ENCODE measurements at places on chromosomes 11 and 22.

DNA sequence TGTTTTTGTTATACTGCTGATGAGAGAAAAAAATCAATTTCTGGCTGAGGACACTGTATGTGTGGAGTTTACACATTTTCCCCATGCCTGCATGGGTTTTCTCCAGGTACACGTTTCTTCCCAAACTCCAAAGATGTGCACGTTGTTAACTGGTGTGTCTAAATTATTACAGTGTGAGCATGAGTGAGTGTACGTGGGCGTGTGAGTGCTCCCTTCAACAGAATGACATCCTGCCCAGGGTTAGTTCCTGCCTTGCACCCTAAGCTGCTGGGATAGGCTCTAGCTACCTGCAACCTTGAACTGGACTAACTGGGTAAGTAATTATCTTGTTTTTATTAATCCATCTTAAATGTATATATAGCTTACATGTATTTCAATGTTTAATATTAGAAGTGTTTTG is 5.5 kb downstream of the NPAT start:
- no peak for DNase-seq

DNA sequence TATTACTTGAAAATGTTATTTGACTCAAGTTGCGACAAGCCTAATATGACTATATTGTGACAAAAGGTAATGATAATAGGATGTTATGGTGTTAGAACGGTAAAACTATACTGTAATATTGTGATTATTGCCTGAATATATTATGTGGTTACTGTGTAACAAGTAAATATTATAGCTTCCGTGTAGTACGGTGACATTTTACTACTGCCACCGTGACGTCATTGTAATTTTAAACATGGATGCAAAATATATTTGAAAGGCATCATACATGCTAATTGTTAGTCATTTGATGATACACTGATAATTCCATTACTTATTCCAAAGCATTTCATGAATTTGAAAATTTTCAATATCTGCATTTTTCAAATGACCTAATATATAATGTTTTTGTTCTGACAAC is 2.5 kb downstream of the ELP4 start:
- DNase-seq = no peak

- peak; percentile 63 for DNase-seq
These were observed 143.0 kb downstream of the TMEM135 start for GRCh38 chr11:87180742-87181141.

- no peak for DNase-seq
These were observed 6.4 kb downstream of the OR52A5 start for GRCh38 chr11:5131584-5132335.

- peak; percentile 67 for DNase-seq
These were observed at the start of gene TRIM22 for GRCh38 chr11:5689551-5689983. Gene TRIM22, plus strand, starts transcription at chr11:5689790. Its CDS starts 6,443 bp downstream, at chr11:5696233.

DNA sequence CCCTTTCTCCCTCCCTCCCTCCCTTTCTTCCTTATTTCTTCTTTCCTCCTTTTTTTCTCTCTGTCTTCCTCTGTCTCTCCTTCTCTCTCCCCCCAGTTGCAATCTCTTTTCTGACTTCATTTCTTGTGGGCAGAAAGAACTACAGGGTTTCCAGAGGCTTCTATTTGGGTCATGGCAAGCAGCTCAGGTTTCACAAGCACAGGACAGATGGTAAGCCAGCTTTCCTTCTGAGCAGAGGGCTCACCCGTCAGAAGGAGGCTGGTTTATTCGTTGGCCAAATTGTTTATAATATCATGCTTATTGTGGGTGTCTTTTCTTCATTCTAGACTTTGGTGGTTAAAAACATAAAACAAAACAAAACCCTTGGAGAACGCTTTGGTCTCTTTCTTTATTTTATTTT is 58.9 kb upstream of the CLMP start:
- DNase-seq = peak; percentile 73

GRCh38 chr22:45477366-45478107 is 25.1 kb upstream of the FBLN1 start:
- DNase-seq = no peak

DNA sequence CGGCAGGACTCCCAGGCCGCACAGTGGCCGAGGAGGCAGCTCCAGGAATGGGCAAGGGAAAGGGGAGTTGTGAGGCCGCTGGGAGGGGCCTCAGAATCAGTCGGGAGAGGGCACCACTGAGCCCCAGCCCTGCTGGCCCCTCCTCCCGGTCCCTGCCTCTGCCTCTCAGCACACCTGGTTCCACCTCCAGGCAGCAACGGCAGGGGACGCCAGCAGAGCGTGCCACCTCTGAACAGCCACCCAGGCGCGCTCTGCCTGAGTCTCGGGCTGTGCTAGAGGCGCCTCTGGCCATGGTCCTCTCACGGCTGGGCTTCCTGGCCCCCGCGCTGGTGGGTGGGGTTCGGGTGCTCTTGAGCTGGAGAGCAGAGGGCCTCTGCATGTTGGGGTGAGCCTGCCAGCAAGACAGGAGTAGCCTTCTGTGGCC is 33.0 kb downstream of the MOB2 start:
- no peak for DNase-seq

GRCh38 chr11:87972133-87972532 is 203.1 kb downstream of the RAB38 start:
- no peak for DNase-seq

- DNase-seq = no peak
These were observed 88.0 kb upstream of the SYT13 start for GRCh38 chr11:45374130-45374529.

DNA sequence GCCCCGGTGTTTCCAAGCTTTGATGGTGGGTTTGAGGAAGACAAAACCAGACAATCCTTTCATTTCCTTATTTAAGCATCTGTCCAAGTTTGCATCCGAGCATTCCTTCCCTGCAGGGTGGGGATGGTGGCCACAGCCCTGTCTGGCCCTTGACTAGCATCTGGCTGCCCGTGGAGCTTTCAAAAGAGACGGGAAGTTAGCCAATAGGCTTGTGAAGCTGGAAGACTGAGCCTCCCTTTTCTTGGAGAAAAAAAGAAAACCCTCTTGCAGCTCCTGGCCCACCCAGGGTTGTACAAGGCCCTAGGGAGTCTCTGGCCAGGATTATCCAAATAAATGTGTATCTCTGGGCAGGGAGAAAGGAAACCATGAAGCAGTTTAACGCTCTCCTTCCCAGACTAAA is 60.6 kb downstream of the MICAL2 start:
- DNase-seq = peak; percentile 90

GRCh38 chr11:62842171-62842741 is 2.9 kb upstream of the WDR74 start:
- no peak for DNase-seq

DNA sequence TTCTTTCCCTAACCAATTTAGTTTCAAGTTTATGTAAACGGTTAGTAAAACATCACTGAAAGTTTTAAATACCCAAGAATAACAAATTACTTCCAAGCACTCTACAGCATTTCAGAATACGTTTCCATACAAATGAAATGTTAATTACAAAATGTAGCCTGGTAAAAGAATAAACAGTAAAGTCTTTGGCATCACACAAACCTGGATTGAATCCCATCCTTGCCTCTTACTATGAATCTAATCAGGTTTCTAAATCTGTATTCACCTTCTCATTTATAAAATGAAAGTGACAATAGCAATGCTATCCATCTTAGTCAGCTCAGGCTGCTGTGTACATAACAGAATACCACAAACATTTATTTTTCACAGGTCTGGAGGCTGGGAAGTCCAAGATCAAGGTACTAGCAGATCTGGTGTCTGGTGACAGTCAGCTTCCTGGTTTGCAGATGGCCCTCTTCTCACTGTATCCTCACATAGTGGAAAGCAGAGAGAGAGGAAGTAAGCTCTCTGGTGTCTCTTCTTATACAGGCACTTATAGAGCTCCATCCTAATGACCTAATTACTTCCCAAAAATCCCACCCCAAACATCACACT is 19.2 kb downstream of the FAM168A start:
- peak; percentile 5 for DNase-seq

- DNase-seq = no peak
These were observed 5.8 kb downstream of the SLC22A9 start for GRCh38 chr11:63375434-63375833.

GRCh38 chr11:46308631-46309419 is 31.4 kb downstream of the CREB3L1 start:
- DNase-seq = peak; percentile 62

- no peak for DNase-seq
These were observed 30.6 kb downstream of the SC5D start for GRCh38 chr11:121323046-121323607.

- no peak for DNase-seq
These were observed 9.8 kb downstream of the LGALS2 start for GRCh38 chr22:37569921-37570660.

- DNase-seq = peak; percentile 47
These were observed 18.5 kb upstream of the CBX7 start for GRCh38 chr22:39170825-39171622.

DNA sequence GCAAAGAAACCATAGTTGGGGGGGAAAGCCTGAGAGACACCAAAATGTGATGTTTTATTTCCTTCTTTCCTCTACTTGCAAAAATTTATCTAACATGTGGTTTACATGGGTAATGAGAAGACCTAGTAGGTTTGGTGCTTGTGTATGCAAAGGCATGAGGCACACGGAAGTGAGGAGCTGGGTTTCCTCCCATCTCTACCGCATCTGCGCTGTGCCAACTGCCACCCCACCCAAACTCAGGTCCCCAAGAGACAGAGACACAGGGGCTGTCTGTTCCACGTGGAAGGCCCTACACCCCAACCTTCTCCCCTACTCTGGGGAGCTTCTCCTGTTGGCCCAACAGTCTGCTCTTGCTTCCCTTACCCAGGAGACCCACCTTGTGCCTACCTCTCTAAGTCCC is 4.8 kb downstream of the RTL6 start:
- DNase-seq = no peak

- peak; percentile 98 for DNase-seq
These were observed 38.2 kb upstream of the WEE1 start for GRCh38 chr11:9535189-9535781.

DNA sequence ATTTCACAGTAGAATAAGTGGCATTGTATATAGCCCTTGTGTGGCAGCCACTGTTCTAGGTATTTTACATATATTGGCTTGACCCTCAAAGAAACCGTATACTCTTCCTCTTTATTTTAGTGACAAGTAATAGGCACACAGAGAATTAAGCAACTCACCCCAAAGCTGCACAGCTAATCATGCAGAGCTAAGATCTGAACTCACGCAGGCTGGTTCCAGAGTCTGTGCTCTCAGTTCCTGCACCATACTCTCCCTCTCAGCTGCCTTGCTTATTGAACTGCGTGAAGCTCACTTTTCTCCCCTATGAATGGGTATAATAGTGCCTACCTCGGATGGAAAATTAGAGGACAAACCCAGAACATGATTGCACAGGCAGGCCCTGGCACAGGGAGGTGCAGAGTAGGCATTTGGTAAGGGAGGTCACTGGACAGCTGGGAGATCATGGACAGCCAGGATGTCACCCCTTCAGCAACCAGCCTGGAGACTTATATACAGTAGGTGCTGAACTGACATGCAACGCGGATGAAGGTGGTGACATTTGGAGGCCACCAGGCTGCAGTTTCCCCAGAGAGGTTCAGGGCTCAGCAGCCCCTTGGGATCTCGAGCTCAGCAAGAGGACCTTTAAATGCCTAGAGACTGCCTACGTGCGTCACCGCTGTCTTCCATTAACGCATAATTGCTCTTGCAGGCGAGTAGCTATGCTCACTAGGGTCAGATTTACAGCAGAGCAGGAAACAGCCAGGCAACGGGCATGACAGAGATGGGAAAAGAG is 78.4 kb upstream of the TP53I11 start:
- DNase-seq = no peak

- no peak for DNase-seq
These were observed 26.8 kb downstream of the MIAT start for GRCh38 chr22:26684168-26684567.

DNA sequence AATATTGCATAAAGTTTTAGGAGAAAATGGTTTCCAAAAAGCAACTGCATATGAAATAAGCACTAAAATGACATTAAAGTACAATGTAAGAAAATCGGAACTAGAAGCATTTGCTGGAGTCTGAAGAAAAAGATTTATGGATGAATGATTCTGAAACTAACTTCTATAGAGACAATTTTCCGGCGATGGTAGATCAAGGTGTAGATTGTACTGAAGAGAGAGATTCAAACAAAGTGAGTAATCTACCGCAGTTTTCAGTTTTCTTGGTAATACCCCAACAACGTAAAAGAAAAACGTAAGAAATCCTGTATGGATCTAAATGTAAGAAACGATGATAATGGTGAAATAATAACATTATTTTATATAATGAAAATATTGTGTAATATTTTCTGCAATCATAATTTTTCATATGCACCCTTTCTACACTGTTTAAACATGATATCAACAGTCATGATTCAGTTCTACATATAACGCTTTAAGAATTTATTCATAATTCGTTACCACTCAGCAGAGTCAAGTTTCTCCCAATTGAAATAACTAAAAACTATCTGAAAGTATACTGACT is 1.8 kb upstream of the CDPF1 start:
- DNase-seq = no peak

DNA sequence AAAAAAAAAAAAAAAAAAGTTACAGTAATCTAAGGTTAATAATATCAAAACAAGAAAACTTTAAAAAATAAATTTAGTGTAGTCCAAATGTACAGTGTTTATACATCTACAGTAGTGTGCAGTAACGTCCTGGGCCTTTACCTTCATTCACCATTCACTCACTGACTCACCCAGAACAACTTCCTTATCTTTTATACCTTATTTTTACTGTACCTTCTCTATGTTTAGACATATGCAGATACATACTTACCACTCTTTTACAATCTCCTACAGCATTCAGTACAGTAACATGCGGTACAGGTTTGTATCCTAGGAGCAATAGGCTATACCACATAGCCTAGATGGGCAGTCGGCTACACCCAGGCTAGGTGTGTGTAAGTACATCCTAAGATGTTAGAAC is 38.5 kb downstream of the TCF20 start:
- DNase-seq = no peak

DNA sequence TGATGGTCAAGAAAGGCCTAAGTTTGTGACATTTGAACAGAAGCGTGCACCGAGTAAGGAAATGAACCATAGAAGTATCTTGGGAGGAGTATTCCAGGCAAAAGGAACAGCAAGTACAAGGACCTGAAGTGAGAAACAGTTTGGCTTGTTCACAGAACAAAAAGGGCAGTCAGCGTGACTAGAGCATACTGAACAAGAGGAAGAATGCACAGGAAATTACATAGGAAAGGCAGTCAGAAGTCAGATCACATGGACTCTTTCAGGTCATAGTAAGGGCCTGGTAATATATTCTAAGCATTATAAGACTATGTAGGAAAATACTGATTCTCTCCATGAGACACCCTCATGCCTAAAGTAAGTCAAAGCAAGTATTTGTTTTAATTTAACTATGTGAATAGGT is 52.3 kb upstream of the GAB2 start:
- DNase-seq = no peak

DNA sequence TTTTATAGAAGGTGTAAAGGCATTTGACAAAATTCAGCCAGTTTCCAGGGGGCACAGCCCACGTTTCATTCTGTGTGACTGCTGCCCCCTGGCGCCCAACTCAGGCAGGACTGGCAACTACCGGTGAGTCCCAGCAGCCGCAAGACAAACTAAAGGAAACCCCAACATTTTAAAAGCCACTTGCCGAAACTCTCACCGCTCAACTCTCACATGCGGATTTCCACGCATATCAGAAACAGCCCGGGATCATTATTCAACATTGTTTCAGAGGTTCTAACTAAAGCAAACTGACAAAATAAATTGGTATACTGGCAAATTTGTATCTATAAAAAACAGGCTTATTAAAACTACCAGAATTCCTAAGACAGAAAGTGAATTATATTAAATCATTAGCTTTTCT is 48.2 kb downstream of the MORC2 start:
- peak; percentile 46 for DNase-seq

- DNase-seq = no peak
These were observed 38.4 kb downstream of the CECR2 start for GRCh38 chr22:17407643-17408042.

Measured in fibroblast of gingiva (primary cell).